ENCODE measurements at places on chromosomes 3 and 15.

DNA sequence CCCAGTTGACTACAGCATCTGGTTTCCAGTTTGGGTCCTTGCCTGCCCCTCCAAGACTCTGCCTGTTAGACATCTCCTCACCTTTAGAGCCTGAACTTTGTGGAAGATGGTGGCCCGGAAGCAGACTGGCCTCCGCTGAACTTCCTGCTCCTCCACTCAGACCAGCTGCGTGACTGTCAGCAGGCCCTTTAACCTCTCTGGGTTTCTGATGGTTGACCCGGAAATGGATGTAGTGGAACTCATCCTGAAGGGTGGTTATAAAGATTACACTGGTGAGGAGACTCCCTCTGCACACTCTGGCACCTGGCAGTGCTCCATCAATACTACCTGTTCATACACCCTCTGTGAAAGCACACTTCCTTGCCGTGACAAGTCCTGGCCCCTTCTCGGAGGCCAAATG, 151.9 kb upstream of the TLE3 start:
- no peak for DNase-seq

DNA sequence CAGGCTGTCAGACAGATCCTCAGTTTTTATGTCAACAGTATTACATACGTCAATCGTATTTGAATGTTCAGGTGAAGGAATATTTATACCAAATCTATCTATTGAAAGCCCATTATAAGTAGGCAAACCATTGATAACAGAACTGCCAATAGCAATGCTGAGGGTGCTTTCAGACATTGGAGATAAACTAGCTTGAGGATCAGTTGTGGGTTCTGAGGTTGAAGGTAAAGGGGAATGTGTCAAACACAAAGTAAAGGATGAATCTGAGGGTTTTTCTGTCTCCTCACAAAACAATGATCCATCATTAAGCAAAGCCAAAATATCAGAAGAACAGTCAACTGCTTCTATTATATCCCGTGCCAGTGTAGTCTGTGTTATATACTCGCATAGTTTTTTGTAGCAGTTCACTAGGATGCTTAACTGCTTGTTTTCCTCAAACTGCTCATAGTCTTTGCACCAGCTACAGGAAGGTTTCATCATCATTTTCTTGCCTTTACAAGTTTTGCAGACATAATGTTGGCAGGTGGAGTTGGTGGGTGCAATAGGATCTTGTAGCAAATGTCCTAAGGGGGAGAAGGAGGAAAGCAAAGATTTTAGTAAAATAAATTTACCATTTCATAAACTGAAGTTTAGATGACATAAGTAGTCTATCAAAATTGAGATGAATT, 43.8 kb downstream of the MSL2 start:
- DNase-seq, result no peak

- DNase-seq, result no peak
Measured at GRCh38 chr15:25715536-25716413, 147.4 kb downstream of the ATP10A start.

- DNase-seq, result no peak
Measured at GRCh38 chr15:80041494-80042253, 17.8 kb upstream of the ZFAND6 start.

DNA sequence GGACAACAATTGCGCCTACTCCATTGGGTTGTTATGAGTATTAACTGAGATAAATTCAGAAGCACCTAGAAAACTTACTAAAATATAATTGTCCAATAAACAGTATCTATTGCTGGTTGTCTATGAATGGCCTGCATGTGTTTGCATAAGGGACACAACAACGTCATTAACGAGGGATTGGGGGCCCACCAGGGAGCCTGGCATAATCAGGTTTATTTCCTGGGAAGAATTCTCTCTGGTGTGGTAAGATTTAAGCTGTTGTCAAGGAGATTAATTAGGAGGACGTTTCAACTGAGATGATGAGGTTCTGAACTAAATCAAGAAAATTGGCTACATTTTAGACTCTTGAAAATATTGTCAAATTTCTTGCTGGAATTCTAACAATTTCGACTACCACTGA, 176.1 kb upstream of the CDIN1 start:
- DNase-seq, result no peak

DNA sequence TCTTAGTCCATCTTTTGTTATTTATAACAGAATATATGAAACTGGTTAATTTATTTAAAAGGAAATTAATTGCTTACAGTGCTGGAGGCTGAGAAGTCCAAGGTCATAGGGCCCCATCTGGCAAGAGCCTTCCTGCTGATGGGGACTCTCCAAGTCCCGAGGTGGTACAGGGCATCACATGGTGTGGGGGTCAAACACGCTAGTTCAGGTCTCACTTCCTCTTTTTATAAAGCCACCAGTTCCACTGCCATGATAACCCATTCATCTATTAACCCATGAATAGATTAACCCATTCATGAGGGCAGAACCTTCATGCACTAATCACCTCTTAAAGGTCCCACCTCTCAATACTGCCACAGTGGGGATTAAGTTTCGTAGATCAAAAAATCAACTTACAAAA, 659.3 kb downstream of the NAALADL2 start:
- no peak for DNase-seq

- no peak for DNase-seq
Measured at GRCh38 chr15:97959724-97960363, 659 bp upstream of the ARRDC4 start.

DNA sequence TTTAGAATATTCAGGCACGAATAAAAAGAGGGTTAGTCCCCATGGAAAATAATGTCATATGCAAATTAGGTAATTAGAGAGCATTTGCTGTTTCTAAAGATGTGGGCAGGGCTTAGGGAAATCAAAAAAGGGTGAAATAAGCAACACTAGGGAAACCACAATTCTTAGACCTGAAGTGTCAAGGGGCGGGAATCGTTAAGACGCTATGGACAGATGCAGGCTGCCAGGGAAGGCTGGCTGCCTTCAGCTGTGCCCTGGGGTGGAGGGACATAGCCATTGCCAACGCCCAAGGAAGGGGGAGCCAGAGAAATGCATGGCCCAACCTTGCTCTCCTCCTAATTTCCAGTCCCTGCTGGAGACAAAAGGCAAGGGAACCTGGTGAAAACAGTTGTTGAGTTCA, 141.7 kb upstream of the PROK2 start:
- no peak for DNase-seq

GRCh38 chr3:100019719-100020118, 94.6 kb downstream of the FILIP1L start:
- no peak for DNase-seq

DNA sequence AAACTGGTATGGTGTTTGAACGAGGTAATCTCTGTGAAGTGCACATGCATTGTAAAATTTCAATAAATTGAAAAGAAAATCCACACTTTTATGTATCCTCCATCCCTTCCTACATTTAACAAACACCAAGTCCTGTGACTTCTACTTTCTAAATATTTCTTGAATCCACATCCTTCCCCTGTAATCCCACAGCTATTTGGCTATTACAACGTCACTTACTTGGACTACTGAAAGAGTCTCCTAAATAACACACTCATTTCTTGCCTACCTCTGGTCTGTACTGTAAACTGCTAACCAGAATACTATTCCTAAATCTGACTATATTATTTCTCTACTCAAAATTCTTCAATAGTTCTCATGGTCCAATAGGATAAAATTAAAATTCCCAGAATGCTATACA, 176.1 kb downstream of the NEK10 start:
- DNase-seq, result no peak

- no peak for DNase-seq
Measured at GRCh38 chr3:147415874-147416273, 6.7 kb downstream of the ZIC1 start.

- DNase-seq, result no peak
Measured at GRCh38 chr15:78257681-78258080, 6.7 kb upstream of the DNAJA4 start.

GRCh38 chr15:32698773-32699390, 18.9 kb upstream of the GREM1 start:
- DNase-seq, result no peak

DNA sequence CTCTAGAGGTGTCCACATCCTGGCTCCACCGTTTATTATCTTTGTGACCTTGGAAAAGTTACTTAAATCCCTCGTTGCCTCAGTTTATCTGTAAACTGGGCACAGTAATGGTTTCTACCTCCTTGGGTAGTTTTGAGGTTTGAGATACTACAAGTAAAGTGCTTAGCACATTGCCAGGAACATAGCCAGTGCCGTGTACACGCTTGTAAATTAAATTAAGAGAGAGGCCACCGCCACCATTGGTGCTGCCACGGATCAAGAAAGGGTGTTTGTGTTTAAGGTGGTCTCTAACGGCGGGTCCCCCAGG, 5.8 kb upstream of the WNT7A start:
- DNase-seq, result no peak

DNA sequence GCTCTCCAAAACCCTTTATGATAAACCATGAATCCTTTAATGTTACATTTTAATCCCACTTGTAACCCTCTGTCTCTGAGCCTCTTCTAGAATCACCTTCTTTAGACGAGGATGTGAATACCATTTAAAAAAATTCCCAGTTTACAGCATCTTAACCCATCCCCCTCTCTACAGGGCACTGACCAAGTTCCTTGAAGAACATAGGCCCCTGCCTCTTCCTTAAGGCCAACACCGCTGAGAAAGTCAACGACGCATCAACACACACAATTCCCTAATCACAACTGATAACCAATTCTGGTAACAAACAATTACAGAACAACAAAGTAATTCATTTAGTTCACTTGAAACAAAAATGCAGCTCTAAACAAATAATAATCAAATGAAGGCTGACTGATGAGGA, 130.3 kb downstream of the DLG1 start:
- no peak for DNase-seq

DNA sequence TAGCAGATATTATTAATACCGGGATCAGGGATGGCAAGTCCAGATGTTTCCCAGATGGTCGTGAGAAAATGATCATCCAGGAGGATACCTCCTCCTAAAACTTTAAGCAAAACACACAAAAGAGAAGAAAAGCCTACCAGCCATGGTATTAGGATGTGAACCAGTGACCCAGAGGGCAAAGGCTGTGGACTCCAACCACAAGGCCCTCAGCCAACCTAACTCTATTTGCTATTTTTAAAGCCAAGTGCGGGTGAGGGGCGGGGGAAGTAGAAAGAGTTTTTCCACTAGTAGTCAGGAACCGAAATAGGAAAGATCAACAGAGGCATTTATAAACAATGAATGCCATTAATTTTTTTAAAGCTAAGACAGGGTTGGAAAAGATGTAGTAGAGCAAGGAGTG, 77.4 kb downstream of the STAC start:
- no peak for DNase-seq

- no peak for DNase-seq
Measured at GRCh38 chr15:77426871-77427270, 6.2 kb downstream of the HMG20A start.

GRCh38 chr3:84547971-84548970, 410.5 kb upstream of the CADM2 start:
- no peak for DNase-seq

- peak; percentile 54 for DNase-seq
Measured at GRCh38 chr15:84734794-84735479, 13.5 kb upstream of the ZNF592 start.

DNA sequence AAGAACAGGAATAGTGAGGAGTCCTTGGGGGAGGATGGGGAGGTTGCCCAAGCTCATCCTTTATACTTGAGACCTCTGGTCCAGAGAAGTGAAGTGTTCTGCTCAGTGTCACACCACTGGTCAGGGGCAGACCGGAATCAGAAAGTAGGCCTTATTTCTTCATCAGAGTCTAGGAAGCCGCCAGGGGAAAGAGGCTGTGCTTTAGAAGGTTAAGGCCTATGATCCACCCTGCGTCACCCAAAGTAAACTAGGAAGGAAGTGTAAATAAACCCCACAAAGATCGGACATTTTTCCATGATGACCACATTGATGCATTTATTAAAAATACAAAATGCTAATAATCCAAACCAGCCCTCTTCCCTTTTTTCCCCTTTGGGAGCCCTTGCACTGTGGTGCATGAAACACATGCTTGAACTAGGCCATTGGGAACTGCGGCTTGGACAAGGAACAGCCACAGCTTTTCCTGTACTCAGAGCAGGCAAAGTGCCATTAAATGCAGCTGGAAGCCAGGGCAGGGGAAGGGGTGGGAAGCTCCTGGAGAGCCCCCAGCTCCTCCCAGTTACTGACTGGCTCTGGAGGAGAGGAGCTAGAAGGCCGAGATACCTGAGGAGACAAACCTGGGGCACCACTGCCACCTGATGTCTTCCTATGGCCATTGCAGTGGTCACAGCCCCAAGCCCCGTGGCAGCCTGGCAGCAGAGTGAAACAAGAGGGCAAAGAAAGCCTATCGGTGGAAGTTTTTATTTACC, 37.0 kb downstream of the CDC25A start:
- DNase-seq, result peak; percentile 44

- no peak for DNase-seq
Measured at GRCh38 chr3:34275811-34276210, 477.4 kb downstream of the PDCD6IP start.

- no peak for DNase-seq
Measured at GRCh38 chr15:35181538-35181937, 96.4 kb upstream of the NANOGP8 start.

- DNase-seq, result no peak
Measured at GRCh38 chr3:127988770-127989557, 63.3 kb upstream of the SEC61A1 start.

GRCh38 chr15:77085297-77085696, 14.4 kb upstream of the TSPAN3 start:
- no peak for DNase-seq

- no peak for DNase-seq
Measured at GRCh38 chr15:101027273-101027901, 108.2 kb downstream of the LRRK1 start.

- DNase-seq, result peak; percentile 35
Measured at GRCh38 chr15:63191895-63192618, 2.7 kb downstream of the RAB8B start.

- no peak for DNase-seq
Measured at GRCh38 chr3:183129243-183129642, 29.9 kb upstream of the MCCC1 start.

DNA sequence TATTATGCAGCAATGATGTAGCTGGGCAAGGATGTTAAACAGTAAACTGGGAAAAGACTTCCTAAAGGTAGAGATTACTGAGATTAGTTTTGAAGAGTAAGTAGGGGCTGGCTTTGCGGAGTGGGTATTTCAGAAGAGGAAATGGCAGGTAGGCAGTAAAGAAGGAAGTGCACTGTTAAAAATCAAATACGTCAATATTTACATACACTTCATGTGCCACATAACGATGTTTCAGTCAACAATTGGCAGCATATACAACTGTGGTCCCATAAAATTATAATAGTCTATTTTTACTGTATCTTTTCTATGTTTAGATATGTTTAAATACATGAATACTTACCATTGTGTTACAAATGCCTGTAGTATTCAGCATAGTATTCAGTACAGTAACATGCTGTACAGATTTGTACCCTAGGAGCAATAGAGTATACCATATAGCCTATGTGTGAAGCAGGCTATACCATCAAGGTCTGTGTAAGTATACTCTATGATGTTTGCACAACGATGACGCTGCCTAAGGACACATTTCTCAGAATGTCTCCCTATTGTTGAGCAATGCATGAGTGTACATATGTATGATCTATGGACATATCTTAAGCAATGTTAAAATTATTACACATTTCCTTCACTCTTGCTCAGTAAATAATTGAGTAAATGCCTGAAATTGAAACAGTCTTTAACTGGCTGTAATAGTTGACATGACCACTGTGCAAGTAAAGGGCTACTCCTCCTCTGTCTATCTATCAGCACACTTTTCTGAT, 196.7 kb downstream of the ISL2 start:
- DNase-seq, result no peak

- DNase-seq, result no peak
Measured at GRCh38 chr3:49006408-49007067, 653 bp upstream of the WDR6 start.
